Stimulated activated CD8-positive, alpha-beta memory T cell treated with anti-CD3 and anti-CD28 coated beads, Interleukin-12 subunit alpha, Interleukin-12 subunit beta, amount 100 ng/mL, for 4 hours (primary cell): ENCODE measurements at places on chromosomes 1 and 21.

DNA sequence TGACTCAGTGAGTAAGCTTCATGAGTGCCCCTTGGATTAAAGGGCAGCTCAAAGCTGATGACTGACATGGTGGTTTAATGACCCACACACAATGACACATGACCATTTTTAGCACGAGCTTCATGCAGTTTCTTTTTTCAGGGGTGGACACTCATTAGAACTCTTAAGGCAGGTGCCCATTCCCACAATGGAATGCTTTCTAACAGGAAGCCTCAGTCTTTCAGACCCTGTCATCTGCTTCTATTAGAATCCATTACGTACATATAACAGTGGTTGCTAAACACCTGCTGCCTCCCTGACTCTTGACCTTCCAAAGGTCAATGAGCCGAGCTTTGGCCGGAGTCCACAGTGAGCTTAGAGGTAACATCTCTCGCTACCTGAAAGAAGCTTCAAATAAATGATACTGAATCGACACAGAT is 27.4 kb downstream of the AKNAD1 start:
- DNase-seq, result no peak

DNA sequence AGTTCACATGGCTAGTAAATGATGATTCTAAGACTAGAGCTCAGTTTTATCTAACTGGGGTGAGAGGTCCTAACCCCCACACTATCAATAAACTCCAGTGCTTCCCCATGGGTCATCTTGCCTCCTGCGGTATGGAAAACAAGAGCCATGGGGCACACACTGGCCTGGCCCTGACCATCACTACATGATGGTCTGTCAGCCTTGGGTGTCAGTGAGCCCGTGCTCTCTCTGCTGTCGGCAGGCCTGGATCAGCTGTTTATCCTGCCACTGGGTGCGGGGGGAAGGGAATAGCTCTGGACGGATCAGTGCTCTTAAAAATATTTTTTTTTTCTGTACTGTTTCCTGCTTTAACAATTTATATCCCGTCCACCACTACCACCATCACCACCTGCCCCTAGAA is 255.0 kb upstream of the ADGRL2 start:
- no peak for DNase-seq

DNA sequence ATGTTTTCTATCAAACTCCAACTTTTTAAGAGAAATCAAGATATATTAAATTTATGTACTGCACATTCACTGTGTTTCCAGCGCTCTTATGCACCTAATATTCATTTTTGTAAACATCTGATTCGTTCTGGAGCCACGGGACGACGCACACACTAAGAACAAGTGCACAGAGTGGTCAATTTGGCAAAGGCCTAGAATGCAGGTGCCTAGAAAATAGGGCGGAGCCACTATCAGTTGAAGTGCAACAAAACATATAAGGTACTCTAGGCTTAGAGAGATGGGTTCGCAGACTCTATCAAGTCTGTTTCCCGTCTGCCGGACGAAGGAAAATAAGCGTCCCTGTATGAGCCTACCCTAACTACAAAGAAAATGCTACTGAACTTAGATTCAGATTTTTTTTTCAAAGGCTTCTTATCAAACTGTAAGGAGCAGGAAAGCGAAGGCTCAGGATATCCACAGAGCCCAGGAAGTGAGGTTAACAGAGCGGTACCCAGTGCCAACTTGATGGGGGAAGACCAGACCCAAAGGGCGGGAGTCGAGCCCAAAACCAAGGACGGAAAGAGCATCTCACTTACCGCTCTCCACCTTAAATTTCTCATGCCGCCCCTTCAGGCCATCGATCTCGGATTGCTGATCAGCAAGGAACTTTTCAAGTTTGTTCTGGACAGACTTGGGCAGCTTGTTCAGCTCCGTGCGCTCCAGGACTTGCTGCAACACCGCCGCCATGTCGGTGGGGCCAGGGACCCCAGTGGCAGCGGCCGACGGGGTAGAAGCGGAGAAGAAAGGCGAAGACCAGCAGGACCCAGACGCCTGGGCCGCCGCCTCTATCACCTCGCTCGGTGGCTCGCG is 526 bp downstream of the TPR start:
- DNase-seq, result no peak

GRCh38 chr1:39720094-39720999 is 18.3 kb upstream of the PPIE start:
- no peak for DNase-seq

GRCh38 chr21:44709426-44710293 is 1.7 kb downstream of the TSPEAR start:
- DNase-seq, result no peak

GRCh38 chr21:45454926-45455673 is 50.1 kb downstream of the COL18A1 start:
- no peak for DNase-seq

GRCh38 chr1:201475130-201475529 is 6.1 kb upstream of the PHLDA3 start:
- no peak for DNase-seq

- no peak for DNase-seq
These were observed 102.0 kb downstream of the DIRAS3 start for GRCh38 chr1:67948151-67949080.

- no peak for DNase-seq
These were observed 1560.3 kb downstream of the MRPL39 start for GRCh38 chr21:24046829-24047443.

GRCh38 chr1:200079232-200079940 is 51.9 kb downstream of the NR5A2 start:
- no peak for DNase-seq

GRCh38 chr1:85615586-85616363 is 35.2 kb downstream of the CCN1 start:
- no peak for DNase-seq

DNA sequence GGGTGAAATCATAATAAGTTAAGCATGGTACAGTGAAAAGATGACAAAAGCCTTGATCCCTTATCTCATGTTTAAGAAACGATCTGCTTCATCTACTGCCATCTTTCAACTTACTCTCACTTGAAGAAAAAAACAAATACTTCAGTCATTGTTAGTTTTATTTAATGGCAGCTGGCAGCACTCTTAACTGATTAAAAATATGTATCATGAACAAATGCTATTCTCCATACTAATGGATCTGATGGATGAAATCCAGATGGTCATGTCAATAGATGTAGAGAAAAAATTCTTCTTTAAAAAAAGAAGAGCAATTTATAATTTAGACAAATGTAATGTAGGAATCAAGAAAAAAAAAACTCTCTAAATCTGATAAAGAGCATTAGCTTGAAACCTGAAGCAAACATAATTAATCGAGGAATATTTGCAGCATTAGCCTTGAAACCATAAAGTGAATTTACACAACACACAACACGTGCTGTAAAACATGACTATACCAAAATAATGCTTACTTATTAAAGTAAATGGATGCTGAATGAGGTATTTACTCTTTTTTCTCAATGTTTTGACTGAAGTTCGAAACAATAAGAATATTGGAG is 579.0 kb upstream of the ADAMTS5 start:
- DNase-seq, result no peak

DNA sequence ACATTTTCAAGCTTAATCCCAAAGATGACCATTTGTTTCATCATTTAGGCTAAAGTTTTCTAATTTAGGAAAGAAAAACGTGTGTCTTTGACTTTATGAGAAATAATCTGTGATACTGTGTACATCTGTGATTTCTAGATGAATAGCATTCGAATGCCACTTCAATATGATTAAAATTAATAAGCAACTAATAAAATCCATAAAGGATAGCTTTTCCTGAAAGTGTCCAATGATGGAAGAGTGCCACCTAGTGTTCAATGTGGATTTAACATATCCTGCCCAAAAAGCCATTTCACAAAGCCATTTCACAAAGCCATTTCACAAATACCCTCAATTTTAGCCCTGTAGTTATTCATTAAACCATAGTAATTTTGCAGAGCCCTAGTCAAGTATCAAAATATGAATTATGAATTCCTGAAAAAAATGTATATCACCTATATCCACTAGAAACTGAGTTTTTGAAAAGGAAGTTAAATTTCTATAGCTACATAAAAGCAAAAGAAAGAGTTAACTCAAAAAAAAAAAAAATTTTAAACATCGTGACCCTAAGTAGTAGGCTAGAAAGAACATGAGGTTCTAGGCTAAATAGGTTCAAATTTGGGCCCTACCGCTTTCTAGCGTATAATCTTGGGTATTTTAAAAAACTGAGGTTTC is 19.1 kb downstream of the NME7 start:
- DNase-seq, result no peak

DNA sequence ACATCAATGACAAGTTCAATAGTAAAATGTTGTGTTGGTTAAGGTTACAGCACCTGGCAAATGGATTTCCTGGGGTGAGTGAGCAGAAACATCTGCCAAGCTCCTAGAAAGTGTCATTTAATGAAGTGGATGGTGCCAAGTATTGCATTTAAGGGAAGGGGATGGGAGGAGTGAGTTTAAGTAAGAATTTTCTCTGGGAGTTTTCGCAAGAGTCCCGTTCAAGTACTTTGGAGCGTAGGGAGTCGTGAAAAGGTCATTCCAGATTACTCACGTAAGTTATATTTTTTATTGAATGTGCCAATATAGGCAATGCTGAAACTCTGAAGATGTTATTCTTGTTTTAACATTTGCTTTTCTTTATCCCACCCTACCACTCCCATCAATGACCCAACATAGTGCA is 117.4 kb upstream of the RAB3GAP2 start:
- DNase-seq, result no peak

GRCh38 chr21:44854391-44854663 is 19.2 kb downstream of the PTTG1IP start:
- no peak for DNase-seq

DNA sequence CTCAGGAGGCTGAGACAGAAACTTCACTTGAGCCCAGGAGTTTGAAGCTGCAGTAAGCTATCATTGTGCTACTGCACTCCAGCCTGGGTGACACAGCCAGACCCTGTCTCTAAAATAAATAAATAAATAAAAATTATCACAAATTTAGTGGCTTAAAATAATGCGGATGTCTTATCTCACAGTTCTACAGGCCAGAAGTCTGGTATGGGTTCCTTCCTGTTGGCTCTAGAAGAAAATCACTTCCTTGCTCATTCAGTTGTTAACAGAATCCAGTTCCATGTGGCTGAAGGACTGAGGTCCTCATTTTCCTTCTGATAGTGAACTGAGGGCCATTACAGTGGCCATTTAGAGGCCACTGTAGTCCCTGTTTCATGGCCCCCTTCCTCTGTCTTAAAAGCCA is 94.6 kb upstream of the S1PR1 start:
- no peak for DNase-seq

DNA sequence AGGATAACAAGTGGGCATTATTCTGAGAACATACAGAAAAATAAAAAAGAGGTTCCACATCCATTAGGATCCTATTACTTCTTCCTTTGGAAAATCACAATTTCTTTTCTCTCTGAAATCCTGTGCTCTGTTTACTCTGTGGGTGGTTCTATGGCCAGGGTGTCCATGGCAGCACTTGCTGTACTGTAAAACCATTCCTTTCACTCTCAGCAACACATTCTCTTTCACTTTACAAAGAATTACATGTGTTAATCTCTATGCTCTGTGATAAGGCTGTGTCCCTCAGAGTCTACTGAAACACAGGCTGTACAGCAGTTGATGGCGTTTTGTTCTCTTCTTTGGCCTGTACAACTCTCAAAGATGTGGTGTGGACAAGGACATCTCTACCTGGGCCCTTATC is 524.1 kb downstream of the PTBP2 start:
- no peak for DNase-seq

- DNase-seq, result no peak
These were observed 78.9 kb upstream of the C1orf174 start for GRCh38 chr1:3978990-3979325.

- DNase-seq, result no peak
These were observed 9.8 kb downstream of the PHC2 start for GRCh38 chr1:33420870-33421775.

GRCh38 chr1:59146056-59146455 is 150.8 kb upstream of the FGGY start:
- DNase-seq, result no peak

DNA sequence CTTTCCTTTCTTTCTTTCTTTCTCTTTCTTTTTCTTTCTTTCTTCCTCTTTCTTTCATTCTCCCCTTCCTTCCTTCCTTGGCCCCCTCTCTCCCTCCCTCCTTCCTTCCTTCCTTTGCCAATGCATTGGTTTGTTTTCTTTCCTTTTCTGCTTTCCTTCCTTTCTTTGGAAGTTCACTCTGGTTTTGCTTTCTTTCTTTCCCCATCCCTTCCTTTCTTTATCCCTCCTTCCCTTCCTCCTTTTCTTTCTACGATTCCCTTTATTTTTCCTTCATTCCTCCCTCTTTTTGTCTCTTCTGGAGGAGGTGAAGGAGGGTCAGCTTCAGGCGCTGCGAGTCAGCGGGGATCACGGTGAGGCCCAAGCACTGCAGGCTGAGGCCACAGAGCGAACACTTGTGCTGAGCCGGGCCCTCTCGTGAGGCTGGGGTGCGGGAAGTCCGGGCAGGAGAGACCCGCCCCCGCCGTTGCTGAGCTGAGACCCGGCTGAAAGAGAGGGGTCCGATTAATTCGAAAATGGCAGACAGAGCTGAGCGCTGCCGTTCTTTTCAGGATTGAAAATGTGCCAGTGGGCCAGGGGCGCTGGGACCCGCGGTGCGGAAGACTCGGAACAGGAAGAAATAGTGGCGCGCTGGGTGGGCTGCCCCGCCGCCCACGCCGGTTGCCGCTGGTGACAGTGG is 1.5 kb downstream of the SIM2 start:
- DNase-seq, result no peak

DNA sequence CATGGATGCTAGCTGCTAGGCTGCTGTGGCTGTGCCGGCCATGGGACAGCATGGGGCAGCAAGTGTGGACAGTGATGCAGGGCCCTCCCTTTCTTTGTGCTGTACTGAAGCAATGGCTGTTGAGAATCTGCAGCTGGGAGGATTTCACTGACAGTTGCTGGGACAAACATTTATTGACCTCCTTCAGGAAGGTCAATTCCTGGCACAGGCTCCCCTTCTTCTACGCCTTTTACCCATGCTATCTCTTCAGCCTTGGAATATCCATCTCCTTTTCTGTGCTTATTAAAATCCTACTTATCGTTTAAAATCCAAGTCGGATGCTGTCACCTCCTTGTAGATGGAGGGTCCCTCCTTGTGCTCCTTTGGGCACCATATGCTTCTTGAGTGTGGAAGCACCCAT is 213.1 kb upstream of the USP24 start:
- no peak for DNase-seq

DNA sequence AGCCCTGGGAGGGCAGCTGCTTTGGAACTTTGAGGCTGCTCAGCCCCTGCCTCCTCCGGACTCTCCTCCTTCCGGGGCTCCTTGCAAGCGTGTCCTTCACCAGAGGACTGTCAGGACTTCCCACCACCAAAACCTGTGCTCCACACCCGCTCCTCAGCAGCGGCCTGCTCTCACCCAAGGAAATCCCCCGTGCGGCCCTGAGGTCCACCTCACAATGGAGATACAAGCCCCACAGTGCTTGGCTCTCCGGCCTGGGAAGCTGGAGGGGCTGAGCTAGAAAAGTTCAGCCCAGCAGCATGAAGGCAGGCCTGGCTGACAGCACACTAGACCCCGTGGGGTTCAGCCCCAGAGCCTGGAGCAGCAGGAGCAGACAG is 33.6 kb downstream of the PGBD5 start:
- no peak for DNase-seq
